Activated T-cell treated with anti-CD3 and anti-CD28 coated beads, Interleukin-2, amount 50 U/mL, for 1 hour (primary cell): ENCODE measurements at places on chromosomes 2 and 18.
A peak's percentile ranks its signal among the peaks of the same experiment; 100 is the strongest.

GRCh38 chr2:134603966-134604365 lies 114.8 kb downstream of the TMEM163 start:
- no peak for DNase-seq

- no peak for DNase-seq
Measured at GRCh38 chr2:165469417-165469816, at the start of gene CSRNP3. CSRNP3 (plus strand) TSS chr2:165469698; CDS start chr2:165595066, 125,368 bp downstream.

DNA sequence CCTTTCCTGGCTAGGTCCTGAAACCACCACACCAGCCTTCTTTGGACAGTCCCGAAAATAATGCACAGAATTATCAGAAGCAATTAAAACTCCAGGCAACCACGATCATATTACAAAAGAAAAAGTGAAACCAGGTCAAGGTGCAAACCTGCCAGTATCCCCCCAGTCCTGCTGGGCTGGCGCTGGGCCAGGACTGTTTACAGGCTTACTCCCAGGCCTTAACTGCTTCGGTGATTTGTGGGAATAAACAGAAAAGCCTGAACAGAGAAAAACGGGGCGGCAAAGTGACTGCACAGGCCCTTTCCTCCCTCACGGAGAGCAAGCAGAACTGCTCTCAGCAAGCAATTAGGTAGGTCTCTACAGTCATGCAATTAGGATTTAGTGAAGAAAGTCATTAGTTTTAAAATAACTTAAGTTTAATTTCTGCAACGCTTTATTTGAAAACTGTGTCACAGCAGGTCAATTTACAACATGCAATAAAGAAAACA lies 1.3 kb downstream of the HDAC4 start:
- peak; percentile 48 for DNase-seq

DNA sequence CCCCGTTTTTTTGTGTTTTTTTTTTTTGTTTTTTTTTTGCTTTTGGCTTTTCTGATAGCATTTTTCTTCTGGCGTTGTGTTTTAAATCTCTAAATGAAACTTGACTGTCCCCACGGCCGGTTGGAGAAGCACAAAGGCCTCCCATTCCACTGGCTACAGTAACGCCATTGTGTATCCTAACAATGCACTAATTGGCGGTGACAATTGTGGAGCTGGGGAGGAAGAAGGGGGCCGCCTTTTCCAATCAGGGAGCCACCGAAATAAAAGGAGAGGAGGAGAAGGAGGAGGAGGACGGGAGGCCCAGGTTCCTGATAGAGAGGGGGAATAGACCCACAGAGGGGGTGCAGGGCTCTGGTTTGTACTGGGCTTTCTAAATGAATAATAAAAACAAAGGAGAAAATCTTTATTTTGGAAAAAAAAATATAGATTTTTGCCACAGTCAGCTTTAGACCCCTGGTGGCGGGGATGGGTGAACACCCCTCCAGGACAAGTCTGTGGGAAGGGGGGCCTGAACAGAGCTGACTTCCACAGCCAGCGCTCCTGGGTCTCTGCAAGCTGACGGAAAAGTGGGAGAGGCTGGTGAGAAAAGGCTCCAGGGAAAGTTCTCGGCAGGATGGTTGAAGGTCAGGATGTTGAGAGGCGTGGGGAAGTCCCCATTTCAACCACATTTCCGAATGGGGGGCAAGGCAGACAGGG lies 43.7 kb upstream of the FZD5 start:
- no peak for DNase-seq

DNA sequence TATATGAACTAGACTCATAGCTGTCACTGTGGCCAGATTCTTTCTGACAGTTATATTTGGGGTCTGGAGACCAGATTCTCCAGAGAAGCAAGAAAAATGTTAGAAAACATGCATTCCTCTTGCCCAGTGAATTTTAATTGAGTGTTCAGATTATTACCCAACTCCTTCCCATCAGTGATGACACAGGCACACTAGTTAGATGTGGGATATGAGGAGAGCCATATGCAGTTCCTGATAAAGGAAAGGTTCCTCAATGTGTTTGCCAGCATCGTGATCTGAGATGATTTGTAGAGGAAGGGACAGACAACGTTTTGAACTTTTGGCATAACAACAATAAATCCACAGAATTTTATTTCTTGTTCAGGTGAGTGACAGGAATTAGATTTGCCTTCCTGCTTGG lies 308.6 kb downstream of the PIEZO2 start:
- no peak for DNase-seq

GRCh38 chr2:61179701-61180639 lies 18.0 kb downstream of the C2orf74 start:
- no peak for DNase-seq

DNA sequence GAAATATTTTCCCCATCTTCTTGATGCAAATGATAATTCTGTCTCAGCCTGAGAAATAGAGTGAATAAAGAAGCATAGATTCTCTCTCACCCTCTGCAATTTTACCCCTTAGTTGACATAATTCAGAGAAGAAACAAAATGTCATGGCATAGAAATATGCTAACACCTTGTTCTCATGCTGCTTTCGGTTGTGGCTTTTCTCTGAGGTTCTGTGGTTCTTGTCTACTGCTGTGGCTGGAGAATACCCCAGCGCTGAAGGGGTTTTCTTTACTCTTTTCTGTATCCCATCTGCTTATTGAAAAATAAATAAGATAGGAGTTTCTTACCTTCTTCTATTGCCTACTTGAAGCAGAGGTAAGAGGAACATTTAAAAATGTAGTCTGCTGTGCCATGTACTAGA lies 15.4 kb upstream of the RAB27B start:
- no peak for DNase-seq

- no peak for DNase-seq
Measured at GRCh38 chr2:39631718-39632117, 34.0 kb upstream of the TMEM178A start.

DNA sequence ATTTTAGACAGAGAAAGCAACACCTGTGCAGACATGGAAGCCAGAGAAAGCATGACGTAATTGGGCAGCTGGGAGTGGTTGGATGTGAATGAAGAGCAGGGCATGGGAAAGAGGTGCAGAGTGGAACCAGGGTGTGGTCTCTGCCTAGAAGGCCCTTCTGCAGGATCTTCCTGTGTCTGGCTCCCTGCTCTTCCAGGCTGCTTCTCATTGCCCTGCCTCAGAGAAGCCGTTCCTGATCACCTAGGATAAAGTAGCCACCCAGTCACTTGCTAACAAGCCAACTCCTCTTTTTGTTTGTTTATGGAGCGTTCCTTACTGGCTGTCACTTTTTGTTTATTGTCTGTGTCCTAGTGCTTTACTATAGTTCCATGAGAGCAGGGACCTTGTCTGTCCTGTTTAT lies 28.5 kb downstream of the GALNT1 start:
- DNase-seq, result no peak

DNA sequence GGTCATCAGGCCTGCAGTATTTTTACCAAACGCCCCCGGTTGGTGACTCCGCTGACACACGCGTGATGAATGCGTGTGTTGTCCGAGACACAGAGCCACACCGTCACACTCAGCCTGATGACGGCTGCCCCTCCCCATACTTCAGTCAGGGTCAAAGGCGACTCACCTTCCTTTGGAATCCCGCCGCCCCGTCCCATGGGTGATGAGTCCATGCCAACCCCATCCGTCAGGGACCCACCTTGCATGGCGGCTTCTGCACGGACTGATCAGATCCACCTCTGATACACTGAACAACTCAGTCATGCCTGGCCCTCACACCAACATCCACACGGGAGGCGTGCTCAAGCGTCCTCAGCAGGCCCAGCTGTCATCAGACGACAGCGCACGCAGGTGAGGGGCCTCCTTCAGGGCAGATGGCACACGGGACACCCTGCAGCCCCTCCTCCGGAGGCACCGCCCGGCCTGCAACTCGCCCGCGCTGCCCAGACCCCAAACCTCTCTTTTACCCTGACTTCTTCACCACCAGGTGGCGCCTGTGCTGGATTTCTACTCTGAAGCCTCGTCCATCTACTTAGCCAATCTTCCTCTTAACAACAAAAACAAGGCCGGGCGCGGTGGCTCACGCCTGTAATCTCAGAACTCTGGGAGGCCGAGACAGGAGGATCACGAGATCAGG lies 89.2 kb downstream of the ZNF516 start:
- DNase-seq, result peak; percentile 63

GRCh38 chr2:215660687-215661086 lies 224.8 kb upstream of the FN1 start:
- no peak for DNase-seq

DNA sequence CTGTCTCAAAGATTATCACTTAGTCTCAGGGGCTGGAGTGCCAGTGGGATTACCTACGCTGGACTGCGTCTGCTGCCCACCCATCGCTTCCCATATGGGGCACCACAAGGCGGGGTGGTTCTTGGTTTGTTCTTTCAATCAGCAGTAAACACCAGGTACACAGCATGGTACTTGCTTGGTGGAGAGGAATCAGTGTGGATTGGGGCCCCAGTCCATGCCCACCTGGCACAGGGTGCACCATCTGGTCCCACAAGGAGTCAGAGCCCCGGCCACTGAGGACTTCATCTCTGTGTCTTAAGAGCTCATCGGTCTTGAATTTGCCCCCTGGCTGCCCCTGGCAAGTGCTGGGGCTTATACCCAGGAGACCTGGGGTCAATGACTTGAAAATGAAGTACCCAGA lies 96.2 kb downstream of the GLI2 start:
- DNase-seq, result no peak

DNA sequence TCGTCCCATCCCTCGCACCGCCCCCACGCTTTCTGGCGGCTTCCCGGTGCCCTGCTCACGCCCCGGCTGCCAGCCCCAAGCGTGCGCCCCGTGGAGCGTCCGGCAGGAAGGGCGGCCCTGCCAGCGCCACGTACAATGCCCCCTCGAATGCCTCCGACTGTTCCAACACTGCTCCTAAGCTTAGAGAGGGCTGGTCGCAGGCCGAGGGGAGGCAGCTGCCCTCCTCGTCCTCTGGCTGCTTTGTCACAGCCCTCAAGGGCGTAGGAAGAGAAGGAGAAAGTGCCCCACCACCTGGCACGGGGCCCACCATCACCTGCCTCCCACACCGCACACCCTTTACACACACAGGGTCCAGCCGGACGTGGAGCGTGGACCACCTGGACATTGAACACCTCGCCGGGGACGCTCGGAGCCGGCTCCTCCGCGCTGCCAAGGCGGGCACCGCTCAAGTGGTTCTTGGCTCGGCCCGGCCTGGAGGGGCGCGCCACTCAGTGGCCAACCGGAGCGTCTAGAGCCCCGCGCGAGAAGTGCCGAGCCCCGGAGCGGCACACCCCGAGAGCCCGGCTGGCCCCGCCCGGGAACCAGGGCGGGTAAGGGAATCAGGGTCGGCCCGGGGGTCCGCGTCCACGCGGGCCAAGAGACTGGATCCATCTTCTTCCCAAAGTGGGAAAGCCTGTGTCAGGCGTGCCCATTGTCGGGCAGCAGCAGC lies 830 bp downstream of the DNER start:
- peak; percentile 18 for DNase-seq

GRCh38 chr2:141109633-141110032 lies 1021.2 kb downstream of the LRP1B start:
- DNase-seq, result no peak

- DNase-seq, result peak; percentile 32
Measured at GRCh38 chr2:25042321-25043240, 705 bp downstream of the EFR3B start.

DNA sequence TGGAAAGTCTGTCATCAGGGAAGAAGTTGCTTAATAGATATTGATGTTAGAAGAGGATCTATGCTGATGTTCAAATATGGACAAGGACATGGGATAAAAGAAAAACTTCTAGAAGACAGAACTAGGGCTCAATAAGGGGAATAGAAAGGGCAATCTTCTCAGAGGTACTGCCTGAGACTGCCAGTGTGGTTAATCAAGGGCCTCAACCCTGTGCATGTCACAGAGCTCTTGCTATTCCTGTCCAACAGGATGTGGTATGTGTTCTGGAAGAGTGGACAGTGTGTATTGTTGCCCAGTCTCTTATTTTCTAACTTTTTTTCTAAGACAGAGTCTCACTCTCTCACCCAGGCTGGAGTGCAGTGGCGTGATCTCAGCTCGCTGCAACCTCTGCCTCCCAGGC lies 27.8 kb upstream of the RNF125 start:
- DNase-seq, result no peak

DNA sequence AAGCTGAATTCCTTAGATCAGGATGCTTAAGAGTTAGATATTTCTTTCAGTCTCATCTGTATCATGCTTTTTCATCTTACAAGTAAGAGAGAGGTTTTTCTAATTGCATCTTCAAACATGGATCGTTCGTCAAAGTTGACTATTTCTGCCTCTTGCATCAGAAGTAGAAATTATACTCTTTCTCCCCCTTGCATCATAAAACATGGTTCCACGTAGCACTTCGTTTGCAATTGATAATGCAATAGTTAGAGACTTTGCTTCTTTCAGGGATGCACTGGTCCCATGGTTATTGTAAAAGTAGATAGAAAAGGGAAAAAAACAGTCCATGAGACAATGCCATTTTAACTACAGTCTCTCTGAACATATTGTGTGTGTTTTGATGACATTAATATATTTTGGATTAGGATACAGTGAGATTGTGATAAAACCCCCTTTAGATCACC lies 75.1 kb upstream of the PARD3B start:
- DNase-seq, result no peak

GRCh38 chr18:79934311-79935097 lies 16.9 kb downstream of the SLC66A2 start:
- no peak for DNase-seq

DNA sequence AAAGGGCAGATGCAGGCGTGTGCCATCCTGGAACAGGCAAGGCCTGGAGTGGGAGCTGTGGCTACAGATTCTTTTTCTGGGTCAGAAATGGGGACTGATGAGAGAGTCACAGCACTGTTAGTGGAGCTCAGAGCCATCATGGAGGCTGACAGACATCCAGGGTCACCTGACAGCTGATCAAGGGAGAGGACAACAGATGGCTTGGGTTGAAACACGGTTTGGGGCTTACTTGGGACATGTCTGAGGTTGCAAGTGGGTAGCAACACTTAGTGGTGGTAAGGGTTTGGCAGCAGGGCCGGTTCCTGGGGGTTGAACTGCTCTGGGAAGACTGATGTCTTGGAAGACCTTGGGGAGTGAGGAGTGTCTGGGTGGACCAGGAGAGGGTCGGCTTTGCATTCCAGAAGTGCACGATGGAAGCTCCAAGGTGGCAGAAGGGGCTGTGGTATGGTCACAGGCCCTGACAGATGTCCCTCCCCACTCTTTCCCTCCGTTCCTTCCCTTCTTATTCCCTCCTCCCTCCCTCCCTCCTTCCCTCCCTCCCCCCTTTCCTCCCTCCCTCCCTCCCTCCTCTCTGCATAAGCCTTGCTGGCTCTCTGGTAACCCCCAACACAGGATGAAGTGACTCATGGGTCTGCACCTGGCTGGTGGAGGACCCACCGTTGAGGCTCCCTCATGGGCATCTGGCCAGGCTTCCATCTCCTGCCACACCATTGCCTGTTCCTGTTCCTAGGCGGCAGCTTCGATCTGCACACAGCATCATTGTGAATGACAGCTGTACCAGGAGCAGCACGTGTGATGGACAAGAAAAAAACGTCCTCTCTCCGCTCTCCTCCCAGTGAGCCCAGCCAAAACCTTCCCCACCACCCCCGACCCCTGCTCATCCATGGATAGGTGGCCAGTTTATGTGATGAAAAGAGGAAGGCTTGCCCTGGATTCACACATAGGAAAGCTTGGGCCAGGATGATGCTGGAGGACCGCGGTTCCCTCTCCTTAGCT lies 63.8 kb upstream of the RPL31 start:
- no peak for DNase-seq
